Fibroblast of skin of back (primary cell): ENCODE measurements at places on chromosomes 11 and 22.

DNA sequence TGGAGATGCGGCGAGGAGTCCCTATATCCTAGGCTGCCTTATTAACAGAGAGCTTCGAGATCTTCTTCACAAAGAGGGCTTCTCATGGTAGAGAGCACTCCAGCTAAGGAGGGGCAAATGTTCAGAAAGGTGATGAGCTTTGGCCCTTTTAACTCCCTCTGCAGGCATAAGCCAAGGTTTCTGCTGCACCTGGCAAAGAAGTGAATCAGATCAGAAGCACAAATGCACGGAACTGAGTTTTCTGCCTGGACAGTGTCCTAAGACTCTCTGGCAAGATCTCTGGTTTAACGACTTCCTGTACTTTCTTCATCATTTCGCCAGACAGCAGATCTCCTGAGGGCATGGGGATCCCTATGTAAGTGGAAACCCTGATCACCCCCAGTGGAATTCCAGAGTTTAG, 37.2 kb downstream of the POU2AF3 start:
- no peak for DNase-seq

DNA sequence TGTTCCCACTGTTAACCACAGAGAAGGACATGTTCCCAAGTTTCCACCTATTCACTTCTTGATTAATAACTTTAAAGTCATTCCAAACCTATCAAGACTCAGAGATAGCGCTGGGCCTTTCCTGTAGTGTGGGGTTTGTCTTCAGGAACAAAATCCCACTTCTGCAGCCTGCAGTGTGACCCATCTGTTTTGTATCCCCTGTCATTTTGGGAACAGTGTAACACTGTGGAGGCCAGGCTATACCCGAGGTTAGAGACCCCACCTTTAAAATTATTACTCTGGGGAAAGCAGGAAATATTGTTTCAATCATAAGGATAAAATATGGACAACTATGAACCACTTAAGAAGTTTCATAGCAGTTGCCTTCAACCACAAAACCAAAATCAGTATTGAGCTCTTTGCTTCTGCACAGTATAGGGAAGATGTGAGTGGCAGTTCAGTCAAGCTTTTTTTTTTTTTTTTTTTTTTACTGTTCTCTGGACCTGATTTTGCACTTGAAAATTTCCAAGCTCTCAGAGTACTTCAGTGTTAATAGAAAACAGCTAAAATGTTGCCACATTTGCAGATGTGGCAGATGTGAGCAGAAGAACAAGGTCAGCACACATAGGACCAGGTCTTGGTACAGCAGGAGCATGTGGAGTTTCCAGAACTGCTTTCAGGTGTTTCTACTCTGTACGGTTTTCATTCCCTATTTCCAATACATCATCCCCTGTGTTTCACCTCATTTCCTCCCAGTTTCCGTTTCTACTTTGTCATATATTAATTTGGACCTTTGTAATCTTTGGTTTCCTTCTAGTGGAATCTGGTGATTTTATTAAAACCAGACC, 121.5 kb downstream of the MAML2 start:
- DNase-seq = no peak

DNA sequence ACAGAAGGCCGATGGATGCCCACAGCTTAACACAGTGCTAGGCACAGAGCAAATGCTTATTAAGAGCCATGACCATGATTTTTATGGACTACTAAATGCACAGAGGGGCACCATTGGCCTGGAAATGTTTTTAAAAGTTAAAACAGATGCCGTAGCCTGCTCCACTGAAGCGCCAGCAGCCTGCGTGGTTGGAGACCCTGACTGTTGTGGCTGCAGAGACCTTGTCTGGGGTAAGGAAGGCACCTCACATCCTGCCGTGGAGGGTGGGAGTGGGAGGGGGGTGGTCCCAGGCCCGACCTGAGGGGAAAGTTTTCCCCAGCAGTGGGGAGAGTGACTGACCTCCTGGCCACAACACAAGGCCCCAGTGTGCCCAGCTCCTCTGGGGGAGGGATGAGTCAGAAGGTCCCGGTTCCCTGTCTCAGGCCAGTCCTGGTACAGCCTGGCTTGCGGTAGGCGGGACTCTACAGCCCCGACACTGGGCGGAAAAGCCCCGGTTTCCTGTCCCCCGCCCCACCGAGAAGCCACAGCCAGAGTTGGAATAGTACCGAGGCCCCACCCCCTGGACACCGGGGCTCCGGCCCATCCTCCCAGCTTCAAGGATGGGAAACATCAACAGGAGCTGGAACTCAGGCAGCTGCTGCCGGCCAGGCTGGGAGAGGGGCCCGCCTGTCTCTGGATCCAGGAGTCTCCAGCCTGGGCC, 7.0 kb downstream of the CHST1 start:
- DNase-seq = peak; percentile 79

DNA sequence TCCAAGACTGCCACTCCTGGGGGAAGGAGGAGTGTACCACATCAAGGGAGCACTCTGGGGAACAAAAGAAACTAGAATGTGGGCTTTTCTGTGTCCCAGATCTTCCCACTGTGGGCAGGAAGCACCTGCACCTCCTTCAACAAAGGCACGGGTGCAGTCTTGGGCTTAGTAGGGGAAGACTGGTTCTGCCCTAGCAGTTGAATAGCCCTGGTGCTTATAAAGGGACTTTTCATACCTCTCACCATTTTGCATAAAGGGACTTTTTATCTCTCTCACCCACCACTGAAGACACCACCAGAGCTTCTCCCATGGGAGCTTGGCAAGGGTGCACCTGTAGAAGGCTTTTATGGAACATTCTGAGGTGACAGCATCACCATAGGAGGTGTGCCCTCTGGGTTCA, 65.8 kb upstream of the MS4A8 start:
- no peak for DNase-seq

GRCh38 chr11:106608677-106609076, 409.6 kb downstream of the GUCY1A2 start:
- peak; percentile 20 for DNase-seq

GRCh38 chr22:49179886-49180682, 647.6 kb downstream of the BRD1 start:
- DNase-seq = no peak

DNA sequence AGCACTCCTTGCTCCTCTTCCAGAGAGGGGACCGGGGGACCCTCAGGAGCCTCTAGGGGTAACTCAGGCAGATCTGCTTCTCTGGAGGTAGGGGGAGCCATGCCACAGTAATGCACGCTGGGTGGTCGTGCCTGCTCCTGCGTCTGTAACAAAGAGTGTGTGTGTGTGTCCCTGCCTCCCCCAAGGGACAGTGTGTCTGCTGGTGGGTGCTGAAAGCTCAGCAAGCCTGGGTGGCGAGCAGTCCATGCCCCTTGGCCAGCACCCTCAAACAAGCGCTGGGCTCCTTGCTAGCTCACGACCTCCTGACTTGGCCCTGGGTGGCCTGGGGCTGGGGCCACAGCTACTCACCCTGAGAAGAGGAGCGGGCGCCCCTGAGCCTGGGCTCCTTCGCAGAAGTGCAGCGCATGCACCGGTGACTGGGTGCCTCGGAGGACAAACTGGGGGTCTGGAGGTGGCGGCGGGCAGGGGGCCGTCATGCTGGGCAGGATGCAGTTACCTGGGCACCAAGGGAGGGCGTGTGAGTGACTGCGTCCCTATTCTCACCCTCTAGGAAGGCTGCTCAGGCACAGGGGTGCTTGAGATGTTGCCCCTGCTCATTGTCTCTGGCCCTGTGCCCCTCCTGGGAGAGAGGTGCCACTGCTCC, 33.7 kb downstream of the GNB1L start:
- DNase-seq = no peak

DNA sequence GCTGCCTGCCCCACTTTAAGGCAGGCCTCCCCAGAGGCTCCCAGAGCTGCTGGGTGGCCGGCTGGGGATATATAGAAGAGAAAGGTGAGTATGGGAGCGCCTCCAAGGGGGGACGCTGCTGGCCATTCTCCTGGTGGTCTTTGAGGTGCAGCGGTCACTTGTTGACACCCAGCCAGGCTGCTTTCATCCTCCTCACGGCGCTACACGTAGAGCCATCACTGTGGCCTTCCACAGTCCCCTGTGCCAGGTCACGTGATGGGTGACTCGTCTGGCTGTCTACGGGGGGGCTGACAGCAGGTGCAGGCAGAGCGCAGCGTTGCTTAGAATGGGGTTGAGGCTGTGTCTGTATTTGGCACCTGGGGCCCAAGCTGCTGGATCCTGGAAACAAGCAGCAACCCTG, 1.9 kb downstream of the ACR start:
- DNase-seq = no peak

- DNase-seq = no peak
Observed at GRCh38 chr22:17436382-17436980, 67.2 kb downstream of the CECR2 start.

DNA sequence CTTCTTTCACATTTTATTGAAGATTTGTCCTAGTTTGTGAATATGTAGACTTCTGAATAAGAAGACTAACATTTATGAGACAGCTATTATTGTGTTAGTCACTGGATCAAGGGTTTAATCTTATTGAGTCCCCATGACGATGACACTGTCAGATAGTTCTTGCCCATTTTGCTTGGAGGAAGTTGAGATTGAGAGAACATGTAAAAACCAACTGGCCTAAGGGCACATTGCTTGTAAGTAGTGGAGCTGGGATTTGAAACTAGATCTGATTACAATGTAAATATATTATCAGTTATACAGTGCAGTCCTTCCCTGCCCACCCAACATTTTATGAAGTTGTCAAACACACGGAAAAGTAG, 134.7 kb downstream of the HIPK3 start:
- no peak for DNase-seq

DNA sequence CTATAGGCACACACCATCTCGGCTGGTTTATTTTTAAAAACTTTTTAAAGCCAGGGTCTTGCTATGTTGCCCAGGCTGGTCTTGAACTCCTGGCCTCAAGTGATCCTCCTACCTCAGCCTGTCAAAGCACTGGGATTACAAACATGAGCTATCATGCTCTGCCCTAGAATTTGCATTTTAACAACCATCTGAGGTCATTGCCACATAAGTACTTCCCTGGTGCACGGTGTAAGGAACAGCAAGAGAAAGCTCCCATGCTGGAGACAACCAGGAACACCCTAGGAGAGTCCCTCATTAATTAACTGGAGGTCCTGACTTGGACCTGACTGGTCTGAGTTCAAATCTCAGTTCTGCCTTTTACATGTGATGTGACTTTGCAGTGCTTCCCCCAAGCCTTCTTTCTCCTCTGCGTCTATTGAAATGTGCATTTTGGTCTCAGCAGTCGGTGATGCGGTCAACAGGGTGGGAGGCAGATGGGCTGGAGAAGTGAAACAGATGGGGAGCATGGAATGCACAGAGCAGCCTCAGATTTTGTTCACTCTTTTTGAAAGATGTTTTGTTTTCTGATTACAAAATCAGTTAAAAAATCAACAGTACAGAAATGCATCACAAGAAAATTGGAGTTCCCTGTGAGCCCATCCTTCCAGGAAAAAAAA, 146.5 kb downstream of the MYO18B start:
- DNase-seq = no peak

GRCh38 chr22:30575859-30576258, 1.4 kb upstream of the GAL3ST1 start:
- DNase-seq = no peak

GRCh38 chr11:11979488-11980117, 28.8 kb downstream of the DKK3 start:
- peak; percentile 83 for DNase-seq

DNA sequence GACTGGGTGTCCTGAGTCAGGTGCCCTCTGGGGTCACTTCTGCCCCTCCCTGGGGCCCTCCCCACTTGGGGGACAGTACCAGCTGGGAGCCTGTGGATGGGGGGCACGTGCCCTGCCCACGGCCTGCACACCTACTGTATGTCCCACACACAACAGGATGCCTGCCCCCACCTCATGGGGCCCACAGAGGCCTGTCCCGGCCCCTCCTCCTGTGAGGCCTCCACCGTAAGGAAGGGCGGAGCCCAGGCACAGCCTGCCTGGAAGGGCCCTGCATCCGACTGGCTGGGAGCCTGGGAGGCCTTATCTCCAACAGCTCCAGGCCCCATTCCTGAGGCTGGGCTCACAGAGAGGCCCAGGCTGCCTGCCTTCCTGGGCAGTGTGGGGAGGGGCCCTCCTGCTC, 47.8 kb downstream of the BRSK2 start:
- peak; percentile 38 for DNase-seq

DNA sequence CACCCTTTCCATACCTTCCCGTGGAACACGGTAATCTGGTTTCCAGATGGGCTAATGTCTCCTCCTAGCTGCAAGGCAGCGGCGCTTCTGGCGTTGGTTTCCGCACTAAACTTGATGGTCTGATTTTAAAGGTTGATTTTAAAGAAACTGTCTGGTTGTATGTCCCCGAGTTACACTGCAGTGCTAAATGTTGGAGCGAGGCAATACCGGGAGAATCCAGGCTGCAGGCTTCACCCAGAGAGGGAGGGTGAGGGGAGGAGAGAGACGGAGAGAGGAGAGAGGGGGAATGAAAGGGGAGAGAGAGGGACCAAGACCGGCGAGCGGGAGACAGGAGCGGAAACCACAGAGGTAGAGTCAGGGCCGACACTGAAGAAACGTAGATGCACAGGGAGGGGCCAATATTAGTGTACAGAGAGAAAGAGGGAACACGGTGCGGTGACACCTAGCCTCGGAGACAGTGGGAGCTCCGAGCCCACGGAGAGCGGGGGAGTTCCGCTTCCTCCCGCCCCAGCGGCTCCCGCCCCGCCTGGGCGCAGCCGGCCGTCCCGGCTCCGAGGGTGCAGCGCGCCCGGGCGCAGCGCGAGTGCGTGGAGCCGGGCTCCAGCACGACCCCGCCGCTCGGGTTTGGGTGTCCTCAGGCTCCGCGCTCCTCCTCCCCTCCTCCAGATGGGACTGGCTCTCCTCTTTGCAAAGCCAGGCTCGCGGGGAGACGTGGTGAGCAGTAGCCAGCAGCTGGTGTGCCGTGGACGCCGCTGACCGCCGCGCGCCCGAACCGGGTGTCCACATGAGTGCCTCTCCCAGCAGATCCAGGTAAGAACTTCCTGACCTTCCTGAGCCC, 71.9 kb upstream of the GRAMD1B start:
- DNase-seq = peak; percentile 8

- no peak for DNase-seq
Observed at GRCh38 chr11:119983240-119983732, 154.6 kb downstream of the TRIM29 start.

DNA sequence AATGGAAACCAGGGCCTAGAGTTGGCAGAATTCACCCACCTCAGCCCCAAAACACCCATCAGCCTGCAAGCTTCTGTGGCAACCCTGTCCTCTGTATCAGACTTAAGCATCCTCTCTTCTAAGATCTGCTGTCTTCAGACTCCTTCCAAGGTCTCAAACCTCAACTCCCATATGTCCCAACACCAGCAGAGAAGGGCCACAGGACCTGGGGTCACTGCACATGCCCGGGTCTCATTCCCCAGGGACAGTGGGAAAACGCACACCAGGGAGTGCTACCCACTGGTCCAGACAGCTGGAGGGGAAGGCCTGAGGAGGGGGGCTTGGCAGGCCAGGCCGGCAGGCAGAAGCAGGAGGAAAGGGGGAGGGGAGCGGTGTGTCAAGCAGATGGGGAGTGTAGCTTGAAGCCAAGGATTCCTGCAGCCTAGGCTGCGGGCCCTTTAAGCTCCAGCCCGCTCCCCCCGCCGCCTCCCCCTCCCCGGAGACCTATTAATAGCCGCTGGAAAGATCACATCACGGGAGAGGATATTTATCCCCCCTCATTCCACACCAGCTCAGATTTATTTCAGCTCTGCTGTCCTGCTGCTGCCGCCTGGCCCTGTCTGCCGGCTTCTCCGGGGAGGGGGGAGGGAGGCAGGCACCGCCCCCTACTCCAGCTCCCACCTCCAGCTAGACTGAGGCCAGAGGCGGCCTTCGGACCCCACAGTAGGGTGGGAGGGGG, 16.7 kb downstream of the BCL9L start:
- peak; percentile 97 for DNase-seq
